ENCODE measurements at places on chromosomes 2 and 18. TPM values are rescaled to one million over a fixed set of nuclear protein-coding genes. Genes with fewer than 3 reads are reported as not detected.

Gene TEKT4
- total RNA-seq = not detected

Gene HADHB
- total RNA-seq = 83.2 TPM

Gene GPR75
- 3.7 TPM for total RNA-seq

Gene TRIB2
- total RNA-seq = 23.7 TPM

Gene ACMSD
- not detected for total RNA-seq

Gene PTPRM
- total RNA-seq = 72.7 TPM

Gene SEMA4C
- 102 TPM for total RNA-seq

Gene DSC3
- 29.1 TPM for total RNA-seq

Gene ASB18
- not detected for total RNA-seq

Gene OTOS
- not detected for total RNA-seq

Gene PSTPIP2
- total RNA-seq = 10.6 TPM

- H3K27me3 ChIP-seq = no peaks in the 10 kb centered on the region
- H3K4me1 ChIP-seq = peaks cover 21% of the 10 kb centered on the region
- H3K4me3 ChIP-seq = no peak overlapping the region
- DNase-seq = no peak
Measured at GRCh38 chr2:204977914-204978313, 432.6 kb downstream of the PARD3B start.

DNA sequence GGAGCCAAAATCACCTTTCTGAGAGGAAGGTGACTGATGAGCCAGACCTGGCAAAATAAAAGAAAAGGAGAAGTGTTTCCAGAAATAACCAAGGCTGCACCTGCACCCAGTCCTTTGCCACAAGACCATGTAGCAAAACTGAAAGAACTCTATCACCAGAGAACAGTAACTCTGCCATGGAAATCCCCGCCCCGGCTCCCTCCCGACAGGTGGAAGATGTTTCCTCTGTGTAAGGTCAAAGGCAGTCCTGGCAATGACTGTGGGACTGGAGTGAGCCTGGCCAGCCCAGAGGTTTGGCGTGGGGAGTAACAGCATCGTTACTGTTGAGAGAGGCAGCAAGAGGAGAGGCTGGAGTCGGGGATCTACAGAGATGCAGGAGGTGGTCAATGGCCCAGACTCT lies 42.3 kb downstream of the SPRED2 start:
- no peak overlapping the region for H3K4me3 ChIP-seq
- H3K27me3 ChIP-seq = no peaks in the 10 kb centered on the region
- H3K27ac ChIP-seq = no peak overlapping the region
- H3K4me1 ChIP-seq = peaks cover 16% of the 10 kb centered on the region

GRCh38 chr2:223247136-223247535 lies 195.1 kb downstream of the KCNE4 start:
- H3K4me3 ChIP-seq = no peak overlapping the region
- no peaks in the 10 kb centered on the region for H3K27me3 ChIP-seq
- no peaks in the 10 kb centered on the region for H3K4me1 ChIP-seq

GRCh38 chr2:161166538-161167409 lies 6.5 kb downstream of the TANK start:
- peaks cover 13% of the 10 kb centered on the region for H3K36me3 ChIP-seq
- no peaks in the 10 kb centered on the region for H3K27me3 ChIP-seq
- H3K27ac ChIP-seq = no peak overlapping the region
- no peak for DNase-seq

GRCh38 chr2:175630280-175631244 lies 371.5 kb downstream of the LNPK start:
- no peaks in the 10 kb centered on the region for H3K4me1 ChIP-seq

DNA sequence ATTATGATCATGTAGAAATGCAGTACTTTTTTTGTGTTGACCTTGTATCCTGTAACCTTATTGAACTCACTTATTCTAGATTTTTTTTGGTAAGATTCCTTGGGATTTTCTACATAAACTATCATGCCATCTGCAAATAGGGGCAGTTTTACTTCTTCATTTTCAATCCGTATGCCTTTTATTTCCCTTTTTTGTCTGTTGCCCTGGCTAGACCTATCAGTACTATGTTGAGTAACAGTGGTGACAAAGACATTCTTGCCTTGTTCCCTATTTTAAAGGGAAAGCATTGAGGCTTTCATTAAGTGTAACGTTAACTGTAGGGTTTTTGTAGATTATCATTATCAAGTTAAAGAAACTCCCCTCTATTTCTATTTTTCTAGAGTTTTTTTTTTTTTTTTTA lies 92.3 kb downstream of the LYPD1 start:
- no peaks in the 10 kb centered on the region for H3K4me1 ChIP-seq
- no peak overlapping the region for H3K4me3 ChIP-seq
- no peak for DNase-seq
- H3K36me3 ChIP-seq = no peaks in the 10 kb centered on the region

- no peak for DNase-seq
- no peaks in the 10 kb centered on the region for H3K36me3 ChIP-seq
- peaks cover 1% of the 10 kb centered on the region for H3K4me1 ChIP-seq
- no peak overlapping the region for H3K27ac ChIP-seq
- no peak overlapping the region for H3K4me3 ChIP-seq
- no peaks in the 10 kb centered on the region for H3K27me3 ChIP-seq
Measured at GRCh38 chr2:225771701-225772100, 372.2 kb downstream of the NYAP2 start.

- H3K4me1 ChIP-seq = peaks cover 14% of the 10 kb centered on the region
- peaks cover 32% of the 10 kb centered on the region for H3K36me3 ChIP-seq
- no peak for DNase-seq
- no peak overlapping the region for H3K4me3 ChIP-seq
- H3K27me3 ChIP-seq = no peaks in the 10 kb centered on the region
- no peak overlapping the region for H3K27ac ChIP-seq
Measured at GRCh38 chr2:111161971-111162370, 41.3 kb downstream of the BCL2L11 start.

DNA sequence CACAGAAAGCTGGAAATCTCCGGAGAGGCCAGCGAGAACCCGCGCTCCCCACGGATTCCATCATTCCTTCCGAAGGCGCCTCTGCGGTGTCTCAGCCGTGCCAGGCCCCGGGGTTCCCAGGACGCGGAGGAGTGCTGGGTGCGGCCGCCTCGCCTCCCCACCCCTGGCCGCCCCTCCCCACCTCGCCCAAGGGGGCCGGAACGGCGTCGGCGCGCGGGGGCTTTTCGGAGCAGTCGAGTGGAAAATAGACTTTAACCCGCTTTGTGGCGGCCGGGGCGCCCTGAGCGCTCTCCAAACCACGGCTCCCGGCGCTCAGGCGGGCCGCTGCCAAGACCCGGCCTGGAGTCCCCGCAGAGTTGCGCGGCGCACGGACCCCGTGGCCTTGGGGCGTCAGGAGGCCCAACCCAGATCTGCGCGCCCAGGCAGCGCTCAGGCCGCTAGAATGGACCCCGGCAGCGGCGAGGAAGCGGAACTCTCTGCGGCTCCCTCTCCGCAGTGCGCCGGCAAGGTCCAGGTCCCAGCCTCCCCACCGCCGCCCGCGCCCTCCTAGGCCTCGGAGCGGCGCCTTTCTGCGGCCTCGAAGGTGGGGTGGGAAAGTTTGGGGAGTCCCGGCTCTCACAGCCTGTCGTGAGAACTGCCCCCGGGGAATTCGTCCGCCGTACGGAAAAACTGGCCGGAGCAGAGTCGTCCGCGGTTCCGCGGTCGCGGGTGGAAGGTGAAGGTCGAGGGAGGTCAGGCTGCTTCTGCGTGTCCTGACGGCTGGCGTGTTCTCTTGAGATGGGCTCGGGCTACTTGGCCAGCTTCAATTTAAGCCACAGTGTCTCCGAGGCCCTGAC lies 1.2 kb upstream of the EMX1 start:
- peak overlapping the region; percentile 68 for H3K4me3 ChIP-seq
- H3K27ac ChIP-seq = no peak overlapping the region
- H3K4me1 ChIP-seq = peaks cover 19% of the 10 kb centered on the region
- H3K36me3 ChIP-seq = no peaks in the 10 kb centered on the region

DNA sequence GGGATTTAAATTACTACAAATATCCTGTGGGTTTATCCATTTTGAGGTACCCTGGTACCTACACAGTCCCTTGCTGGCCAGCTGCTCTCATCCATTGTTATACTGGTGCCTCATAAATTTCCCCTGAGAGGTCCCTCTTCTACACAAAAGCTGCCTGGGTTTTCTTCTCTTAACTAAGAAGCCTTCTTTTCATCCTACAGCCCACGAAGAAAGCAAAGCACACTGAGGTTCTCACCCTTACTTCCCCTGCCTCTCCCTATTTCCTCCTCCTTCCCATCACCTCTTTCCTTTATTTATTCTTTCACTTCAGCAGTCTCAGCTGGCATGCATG lies 154.9 kb downstream of the CSRNP3 start:
- H3K27me3 ChIP-seq = no peaks in the 10 kb centered on the region
- H3K27ac ChIP-seq = peak overlapping the region; percentile 87
- no peak overlapping the region for H3K4me3 ChIP-seq
- H3K36me3 ChIP-seq = peaks cover 10% of the 10 kb centered on the region

DNA sequence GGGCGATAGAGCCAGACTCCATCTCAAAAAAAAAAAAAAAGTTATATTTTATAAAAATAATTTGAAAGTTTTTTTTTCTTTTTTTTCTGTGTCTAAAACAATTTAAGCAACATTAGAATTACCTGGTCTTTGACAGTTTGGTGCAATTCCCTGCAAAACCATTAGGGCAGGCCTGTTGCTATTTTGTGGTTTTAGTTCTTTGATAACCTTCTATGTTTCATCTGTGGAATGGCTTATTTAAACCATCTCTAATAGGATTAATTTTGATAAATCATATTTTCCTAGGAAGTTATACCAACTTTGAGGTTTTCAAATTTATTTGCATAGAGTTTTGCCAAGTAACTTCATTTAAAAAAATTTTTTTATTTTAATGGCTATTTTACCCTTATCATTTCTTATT lies 141.2 kb upstream of the TWIST2 start:
- no peak for DNase-seq
- peaks cover 25% of the 10 kb centered on the region for H3K27me3 ChIP-seq
- no peak overlapping the region for H3K27ac ChIP-seq
- H3K36me3 ChIP-seq = no peaks in the 10 kb centered on the region
- no peak overlapping the region for H3K4me3 ChIP-seq

- peaks cover 6% of the 10 kb centered on the region for H3K4me1 ChIP-seq
- peaks cover 47% of the 10 kb centered on the region for H3K36me3 ChIP-seq
- no peak overlapping the region for H3K4me3 ChIP-seq
Measured at GRCh38 chr2:231272991-231273390, 74.6 kb downstream of the ARMC9 start.

DNA sequence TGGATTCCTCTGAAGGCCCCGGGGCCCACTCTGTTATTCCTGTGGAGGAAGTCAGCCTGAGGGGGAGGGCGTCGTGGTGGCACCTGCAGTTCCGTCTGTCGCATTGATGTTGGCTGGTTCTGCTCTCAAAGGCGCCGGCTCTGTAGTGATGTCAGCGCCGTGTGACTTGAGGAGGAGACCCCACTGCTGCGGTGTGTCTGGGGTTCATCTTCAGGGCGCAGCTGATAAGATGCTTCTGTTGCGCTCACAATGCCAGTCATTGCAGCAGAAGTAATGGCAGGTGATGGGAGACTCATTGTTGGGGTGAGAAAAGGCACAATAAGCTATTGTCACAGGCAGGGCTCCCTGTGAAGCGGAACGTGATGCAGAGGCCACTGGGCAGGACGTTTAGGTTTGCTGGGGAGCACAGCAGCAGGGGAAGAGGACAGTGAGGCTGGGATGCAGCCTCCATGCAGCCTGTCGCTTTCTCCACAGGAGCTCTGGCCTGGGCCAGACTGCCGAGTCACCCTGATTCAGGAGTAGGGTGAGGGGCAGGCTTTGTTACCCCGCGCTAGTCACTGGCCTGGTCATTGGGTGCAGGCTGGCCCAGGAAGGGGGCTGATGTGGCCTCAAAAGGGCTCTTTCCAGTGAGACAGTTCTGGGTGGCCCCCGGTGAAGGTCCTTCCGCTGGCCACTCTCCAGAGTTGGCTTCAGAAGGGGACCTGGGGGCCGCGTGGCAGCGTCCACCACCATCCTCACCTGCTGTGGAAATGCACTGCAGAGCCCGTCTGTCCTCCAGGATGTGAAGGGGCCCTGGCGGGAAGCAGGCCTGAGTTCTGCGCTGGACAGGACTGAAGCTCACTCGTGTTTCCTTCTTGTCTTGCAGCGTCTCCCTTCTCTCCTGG lies 42.9 kb downstream of the SH3BP4 start:
- peaks cover 25% of the 10 kb centered on the region for H3K36me3 ChIP-seq
- no peak for DNase-seq
- H3K27me3 ChIP-seq = no peaks in the 10 kb centered on the region
- H3K4me3 ChIP-seq = no peak overlapping the region
- peak overlapping the region; percentile 58 for H3K27ac ChIP-seq

- no peaks in the 10 kb centered on the region for H3K36me3 ChIP-seq
- H3K27ac ChIP-seq = no peak overlapping the region
- H3K4me1 ChIP-seq = peaks cover 5% of the 10 kb centered on the region
- no peak overlapping the region for H3K4me3 ChIP-seq
- DNase-seq = no peak
Measured at GRCh38 chr2:8224347-8225190, 457.3 kb upstream of the ID2 start.

GRCh38 chr2:184793176-184793575 lies 194.8 kb downstream of the ZNF804A start:
- no peaks in the 10 kb centered on the region for H3K4me1 ChIP-seq
- no peak overlapping the region for H3K27ac ChIP-seq
- no peak for DNase-seq
- no peak overlapping the region for H3K4me3 ChIP-seq

DNA sequence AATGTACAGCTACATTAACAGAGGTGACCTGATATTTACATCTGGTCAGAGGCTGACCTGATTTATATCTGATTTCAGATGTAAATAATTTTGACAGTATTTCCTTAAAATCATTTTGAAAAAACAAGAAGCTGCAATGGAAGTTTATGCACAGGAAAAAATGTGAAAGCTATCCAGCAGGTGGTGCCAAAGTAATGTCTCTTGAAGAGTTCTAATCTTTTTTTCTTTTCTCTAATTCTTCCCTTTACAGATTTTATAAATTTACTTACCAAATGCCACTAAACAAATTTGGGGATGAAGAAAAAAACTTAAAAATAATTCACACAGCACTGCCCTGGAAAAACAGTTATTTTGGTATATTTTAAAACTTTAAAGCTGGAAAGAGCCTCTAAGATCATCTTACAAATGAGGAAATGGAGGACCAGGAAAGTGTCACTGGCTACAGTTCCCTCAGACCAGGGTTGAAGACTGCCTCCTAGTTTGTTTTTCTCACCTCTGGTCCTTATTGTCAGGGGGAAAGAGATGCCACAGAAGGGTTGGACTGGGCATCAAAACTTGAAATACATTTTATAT lies 16.4 kb upstream of the FBLN7 start:
- H3K36me3 ChIP-seq = peaks cover 29% of the 10 kb centered on the region
- no peak for DNase-seq
- no peak overlapping the region for H3K4me3 ChIP-seq
- no peaks in the 10 kb centered on the region for H3K27me3 ChIP-seq
- H3K4me1 ChIP-seq = no peaks in the 10 kb centered on the region
- no peak overlapping the region for H3K27ac ChIP-seq

DNA sequence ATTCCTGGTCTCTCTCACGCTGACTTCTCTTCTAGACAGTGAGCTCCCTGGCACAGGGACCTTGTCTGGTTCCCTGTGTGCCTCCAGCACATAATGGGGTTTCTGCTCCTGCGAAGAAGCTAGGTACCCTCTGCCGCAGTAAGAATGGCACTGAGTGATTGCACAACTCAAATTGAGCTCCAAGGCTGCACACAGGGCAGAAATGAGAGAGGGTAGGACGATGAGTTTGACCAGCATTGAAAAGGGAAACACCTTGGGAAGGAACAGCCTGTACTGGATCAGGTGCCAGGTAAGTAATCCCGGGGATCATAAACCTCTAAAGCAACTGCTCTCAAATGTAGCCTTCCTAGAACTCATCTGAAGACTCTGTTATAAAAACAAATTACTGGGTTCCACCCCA lies 21.0 kb upstream of the MSGN1 start:
- H3K4me3 ChIP-seq = no peak overlapping the region
- DNase-seq = no peak
- no peaks in the 10 kb centered on the region for H3K36me3 ChIP-seq

- H3K27ac ChIP-seq = peak overlapping the region; percentile 12
- no peak for DNase-seq
- H3K4me3 ChIP-seq = no peak overlapping the region
- H3K4me1 ChIP-seq = no peaks in the 10 kb centered on the region
Measured at GRCh38 chr2:159226608-159227385, 59.7 kb downstream of the WDSUB1 start.
